ENCODE measurements at places on chromosomes 1 and 21.

DNA sequence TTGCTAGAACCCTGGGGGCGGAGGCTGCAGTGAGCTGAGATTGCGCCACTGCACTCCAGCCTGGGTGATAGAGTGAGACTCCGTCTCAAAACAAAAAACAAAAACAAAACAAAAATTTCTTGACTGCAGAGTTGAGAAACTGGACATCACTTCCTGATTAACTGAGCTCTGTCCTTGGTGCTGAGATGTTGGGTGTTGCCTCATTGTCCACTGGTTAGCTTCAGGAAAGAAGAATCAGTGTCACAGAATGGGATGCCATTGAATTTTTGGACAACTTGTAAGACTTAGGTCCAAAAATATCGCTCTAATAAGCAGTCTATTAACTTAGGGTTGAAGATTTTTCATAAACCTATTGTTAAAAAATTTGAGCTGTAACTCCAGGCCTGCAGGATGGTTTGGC, 23.8 kb upstream of the KCNA10 start:
- no peak for DNase-seq

DNA sequence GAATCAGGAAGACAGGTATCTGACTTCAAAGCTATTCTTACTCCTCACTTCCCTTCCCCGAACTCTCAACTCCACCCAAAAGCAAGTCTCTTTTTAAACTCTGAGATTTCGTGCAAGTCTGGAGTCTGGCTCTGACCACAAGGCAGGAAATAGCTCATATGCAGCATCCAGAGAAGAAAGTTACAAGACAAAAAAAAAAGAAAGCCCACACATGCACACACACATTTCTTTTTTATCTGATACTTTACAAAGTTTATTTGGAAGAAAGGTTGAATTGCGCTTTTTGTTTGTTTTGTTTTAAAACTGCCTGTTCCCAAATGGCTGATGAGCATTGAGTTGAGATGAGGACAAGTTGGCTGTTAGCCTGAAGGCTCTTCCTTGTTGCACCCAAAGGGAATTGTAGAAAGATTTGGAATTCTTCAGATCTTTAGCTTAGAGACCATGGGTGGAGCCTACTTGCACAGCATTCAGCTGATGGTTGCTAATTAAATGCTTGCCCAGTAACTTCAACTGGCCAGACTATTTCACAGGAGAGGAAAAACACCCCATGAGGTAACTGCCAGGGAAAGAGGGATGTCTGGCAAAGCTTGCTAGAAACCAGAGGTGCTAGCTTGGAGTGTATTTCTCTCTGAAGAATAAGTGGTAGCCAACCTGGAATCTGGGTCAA, 490.3 kb downstream of the TTLL7 start:
- DNase-seq = no peak

- no peak for DNase-seq
These were observed 26.4 kb downstream of the WLS start for GRCh38 chr1:68205794-68206358.

- DNase-seq = no peak
These were observed 10.7 kb downstream of the AUNIP start for GRCh38 chr1:25848531-25848930.

DNA sequence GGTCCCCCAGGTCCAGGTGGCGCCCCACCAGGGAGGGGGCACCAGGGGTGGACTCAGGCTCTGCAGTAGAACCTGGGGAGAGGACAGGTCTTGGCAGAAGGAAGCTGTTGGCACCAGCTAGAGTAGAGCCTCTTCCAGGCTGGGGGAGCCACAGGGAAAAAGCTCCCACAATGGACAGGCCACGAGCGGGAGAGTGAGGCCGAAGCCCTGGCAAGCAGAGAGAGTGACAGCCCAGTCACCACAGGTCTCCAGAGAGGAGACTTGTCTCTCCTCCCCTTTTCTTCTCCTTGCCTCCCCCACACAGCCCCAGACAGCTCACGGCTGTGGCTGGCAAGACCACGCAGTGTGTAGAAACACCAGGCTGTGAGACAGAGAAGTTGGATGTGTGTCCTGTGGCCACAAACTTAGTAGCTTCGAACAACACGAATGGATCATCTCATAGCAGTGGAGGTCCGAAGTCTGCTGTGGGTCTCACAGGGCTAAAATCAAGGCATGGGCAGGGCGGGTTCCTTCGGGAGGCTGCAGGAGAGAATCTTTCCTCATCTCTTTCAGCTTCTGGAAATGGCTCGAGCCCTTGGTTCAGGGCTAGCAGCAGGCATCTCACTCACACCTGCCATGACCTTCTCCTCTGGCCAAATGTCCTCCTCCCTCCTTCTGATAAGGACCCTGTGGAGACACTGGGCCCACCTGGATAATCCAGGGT, 3.3 kb downstream of the KRTAP12-4 start:
- no peak for DNase-seq

DNA sequence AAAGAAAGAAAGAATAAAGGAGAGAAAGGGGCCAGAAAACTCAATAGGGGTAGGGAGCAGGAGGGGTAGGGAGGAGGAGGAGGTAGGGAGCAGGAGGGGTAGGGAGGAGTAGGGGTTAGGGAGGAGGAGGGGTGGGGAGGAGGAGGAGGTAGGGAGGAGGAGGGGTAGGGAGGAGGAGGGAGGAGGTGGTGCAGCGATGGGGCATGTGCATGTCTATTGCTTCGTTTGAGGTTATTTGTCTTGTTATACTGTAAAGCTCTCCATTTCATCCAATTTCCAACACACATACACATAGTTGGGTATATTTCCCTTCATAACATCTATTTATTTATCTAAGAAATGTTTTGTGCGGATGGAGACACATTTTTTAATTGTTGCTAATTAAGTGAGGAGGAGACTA, 19.7 kb downstream of the RGS1 start:
- no peak for DNase-seq

DNA sequence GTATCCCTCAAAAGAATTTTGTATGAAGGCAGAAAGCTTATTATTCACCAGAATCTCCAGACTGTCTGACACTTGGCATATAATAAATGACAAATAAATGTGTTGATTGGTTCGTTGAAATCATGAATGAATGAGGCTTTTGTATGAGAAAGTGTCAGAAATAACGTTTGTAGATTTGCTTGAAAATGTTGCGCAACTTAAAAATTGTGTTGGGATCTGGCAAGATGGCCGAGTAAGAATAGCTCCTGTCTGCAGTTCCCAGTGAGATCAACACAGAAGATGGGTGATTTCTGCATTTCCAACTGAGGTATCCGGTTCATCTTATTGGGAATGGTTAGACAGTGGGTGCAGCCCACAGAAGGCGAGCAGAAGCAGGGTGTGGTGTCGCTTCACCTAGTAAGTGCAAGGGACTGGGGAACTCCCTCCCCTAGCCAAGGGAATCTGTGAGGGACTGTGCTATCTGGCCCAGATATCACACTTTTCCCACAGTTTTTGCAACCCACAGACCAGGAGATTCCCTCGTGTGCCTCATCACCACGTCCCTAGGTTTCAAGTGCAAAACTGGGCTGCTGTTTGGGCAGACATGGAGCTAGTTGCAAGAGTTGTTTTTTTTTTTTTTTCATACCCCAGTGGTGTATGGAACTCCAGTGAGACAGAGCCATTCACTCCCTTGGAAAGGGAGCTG, 759.0 kb downstream of the LTN1 start:
- no peak for DNase-seq

GRCh38 chr1:44696789-44697345, 22.4 kb downstream of the ARMH1 start:
- no peak for DNase-seq

- DNase-seq = no peak
These were observed 159.2 kb downstream of the SIPA1L2 start for GRCh38 chr1:232470711-232471110.

- DNase-seq = no peak
These were observed 383.3 kb upstream of the PKN2 start for GRCh38 chr1:88300752-88301263.

GRCh38 chr1:159067699-159068621, 8.6 kb downstream of the AIM2 start:
- no peak for DNase-seq

DNA sequence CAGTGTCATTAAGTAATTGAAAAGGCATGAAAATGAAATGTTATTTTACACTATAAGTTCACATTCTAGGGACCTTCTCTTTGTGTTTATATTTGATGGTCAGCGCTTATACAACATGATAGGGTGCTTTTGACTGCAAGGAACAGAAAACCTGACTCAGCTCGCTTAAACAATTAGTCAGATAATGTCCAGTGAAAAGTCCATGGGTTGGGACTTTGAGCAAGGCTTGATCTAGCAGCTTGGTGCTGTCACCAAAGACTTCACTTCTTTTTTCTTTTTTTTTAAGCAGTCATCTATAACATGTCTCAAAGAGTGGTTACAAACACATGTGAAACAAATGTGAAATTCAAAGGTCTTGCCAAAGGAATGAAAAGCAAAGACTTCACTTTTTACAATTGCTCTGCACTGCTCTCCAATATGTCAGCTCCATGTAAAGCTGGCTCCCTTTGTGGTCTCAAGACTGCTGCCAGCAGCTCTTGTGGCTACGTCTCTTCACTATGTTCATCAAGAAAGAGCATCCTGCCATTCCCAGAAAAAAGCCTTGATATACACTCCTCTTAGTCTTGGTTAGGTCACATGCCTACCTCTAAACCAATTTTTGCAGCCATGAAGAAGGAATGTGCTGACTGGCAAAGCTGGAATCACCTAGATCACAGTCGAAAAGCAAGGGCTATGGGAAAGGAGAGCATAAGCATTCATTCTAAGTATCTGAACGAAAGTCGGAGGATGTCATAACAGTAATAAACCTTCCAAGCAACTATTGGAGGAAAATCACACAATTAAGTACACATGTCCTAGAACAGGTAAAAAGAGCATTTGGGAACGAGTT, 15.2 kb downstream of the F3 start:
- DNase-seq = no peak

DNA sequence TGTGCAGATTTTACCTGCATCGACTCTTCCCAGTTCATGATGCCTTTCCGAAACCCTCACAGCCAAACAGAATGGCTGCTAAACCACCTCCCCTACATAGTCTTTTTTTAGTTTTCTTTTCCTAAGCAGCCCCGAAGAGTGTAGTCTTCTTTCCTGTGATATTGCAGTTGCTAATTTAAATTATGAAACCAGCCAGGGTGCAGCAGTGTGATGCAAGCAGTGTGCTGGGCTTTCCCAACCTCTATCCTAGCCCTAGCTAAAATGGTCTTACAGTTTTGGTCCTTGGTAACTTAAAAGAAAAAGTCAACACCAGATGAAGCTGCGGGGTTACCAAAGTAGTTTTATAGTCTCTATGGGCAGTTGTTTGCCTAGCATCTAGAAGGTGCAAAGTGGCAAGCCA, 82.0 kb upstream of the GCLM start:
- DNase-seq = no peak

DNA sequence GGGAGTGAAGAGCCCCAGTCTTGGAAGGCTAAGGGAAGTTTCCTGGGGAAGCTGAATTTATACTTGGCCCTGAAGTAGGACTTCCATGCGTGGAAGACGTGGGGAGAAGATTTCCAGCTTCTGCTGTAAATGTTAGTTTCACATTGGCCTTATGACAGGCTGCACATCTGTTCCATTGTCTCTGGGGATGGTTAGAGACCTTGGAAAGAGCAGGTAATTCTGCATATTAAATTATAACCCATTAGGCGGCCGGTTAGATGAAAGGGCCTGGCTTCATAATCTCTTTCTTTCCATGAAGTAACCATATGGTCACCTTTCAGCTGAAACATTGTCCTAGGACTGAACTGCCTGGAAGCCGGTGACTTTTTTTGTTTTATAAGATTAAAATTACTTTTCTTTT, 37.5 kb downstream of the DPT start:
- no peak for DNase-seq

DNA sequence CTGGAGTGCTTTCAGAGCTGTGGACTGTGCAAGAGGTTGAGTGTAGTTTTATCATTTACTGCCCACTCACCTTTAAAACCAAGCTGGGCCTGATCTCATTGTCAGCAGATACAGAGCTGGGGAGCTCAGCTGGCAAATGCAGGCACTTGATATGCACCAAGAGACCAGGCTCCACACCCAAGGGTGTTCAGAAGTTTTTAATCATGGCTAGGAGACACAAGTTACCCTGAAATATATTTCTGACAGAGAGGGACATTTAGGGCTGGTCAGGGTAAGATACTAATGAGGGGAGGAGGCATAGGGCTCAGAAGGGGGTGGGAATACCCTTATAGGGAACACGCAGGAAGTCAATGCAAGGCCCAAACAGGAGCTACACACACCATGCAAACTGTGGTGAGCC, 153.7 kb downstream of the ELAVL4 start:
- DNase-seq = no peak

GRCh38 chr21:16279731-16280581, 550.2 kb downstream of the USP25 start:
- DNase-seq = no peak

DNA sequence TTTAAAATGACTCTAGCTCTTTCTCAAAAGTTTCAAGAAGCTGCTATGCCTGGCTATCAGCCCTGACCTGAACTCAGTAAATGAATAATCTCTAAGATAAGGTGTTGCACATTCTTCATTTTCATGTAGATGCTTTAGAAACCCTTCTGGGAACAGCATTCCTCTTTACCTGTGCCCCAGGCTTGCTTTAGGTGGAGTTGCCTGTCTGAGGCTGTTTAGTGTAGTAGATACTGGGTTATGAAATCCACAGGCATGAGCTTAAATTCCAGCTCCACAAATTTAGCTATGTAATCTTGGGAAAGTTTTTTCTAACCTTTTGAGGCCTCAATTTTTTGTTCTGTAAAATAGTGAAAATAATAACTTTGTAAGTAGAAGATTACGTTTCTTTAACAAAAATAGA, 41.6 kb downstream of the ATP6V1G3 start:
- DNase-seq = no peak

DNA sequence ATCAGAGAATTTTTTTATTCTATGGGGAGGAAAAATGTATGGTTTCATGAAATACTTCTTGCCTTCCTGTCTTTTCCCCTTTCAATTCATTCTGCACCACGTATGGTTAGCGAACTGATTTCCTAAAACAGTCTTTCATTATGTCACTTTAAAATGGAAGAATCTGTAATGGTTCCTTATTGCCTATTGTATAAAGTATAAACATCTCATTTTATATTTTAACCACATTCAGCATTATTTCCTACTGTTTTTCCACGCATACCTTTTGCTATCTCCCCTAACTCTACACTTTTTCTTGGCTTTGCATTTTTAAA, 232.3 kb upstream of the B3GALT2 start:
- no peak for DNase-seq

DNA sequence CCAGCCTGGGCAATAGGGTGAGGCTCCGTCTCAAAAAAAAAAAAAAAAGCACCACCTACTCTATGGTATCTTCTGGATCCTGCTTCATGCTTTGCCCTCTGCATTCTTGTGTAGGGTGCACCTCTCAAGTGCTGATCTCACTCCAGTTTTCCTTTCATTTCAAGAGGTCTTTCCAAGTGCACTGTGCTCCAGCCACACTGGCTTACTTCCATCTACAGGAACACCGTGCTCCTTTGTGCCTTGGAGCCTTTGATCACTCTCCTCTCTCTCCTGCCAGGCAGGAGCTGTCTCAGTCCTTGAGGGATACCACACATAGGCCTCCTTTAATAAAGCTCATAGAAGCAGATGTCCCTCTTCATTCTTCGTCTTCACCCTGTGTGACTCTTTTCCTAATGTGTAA, 55.4 kb upstream of the GREM2 start:
- no peak for DNase-seq

- no peak for DNase-seq
These were observed 139.2 kb downstream of the CLIC6 start for GRCh38 chr21:34807881-34808568.

- DNase-seq = no peak
These were observed 40.7 kb downstream of the MAP3K21 start for GRCh38 chr1:233368106-233368788.

Data from body of pancreas (tissue), 4 donors.